Activated CD8-positive, alpha-beta memory T cell treated with anti-CD3 and anti-CD28 coated beads for 24 hours (primary cell): ENCODE measurements at places on chromosomes 16 and 17.

GRCh38 chr16:29126057-29126494 lies 141.2 kb downstream of the LAT start:
- no peak for DNase-seq

DNA sequence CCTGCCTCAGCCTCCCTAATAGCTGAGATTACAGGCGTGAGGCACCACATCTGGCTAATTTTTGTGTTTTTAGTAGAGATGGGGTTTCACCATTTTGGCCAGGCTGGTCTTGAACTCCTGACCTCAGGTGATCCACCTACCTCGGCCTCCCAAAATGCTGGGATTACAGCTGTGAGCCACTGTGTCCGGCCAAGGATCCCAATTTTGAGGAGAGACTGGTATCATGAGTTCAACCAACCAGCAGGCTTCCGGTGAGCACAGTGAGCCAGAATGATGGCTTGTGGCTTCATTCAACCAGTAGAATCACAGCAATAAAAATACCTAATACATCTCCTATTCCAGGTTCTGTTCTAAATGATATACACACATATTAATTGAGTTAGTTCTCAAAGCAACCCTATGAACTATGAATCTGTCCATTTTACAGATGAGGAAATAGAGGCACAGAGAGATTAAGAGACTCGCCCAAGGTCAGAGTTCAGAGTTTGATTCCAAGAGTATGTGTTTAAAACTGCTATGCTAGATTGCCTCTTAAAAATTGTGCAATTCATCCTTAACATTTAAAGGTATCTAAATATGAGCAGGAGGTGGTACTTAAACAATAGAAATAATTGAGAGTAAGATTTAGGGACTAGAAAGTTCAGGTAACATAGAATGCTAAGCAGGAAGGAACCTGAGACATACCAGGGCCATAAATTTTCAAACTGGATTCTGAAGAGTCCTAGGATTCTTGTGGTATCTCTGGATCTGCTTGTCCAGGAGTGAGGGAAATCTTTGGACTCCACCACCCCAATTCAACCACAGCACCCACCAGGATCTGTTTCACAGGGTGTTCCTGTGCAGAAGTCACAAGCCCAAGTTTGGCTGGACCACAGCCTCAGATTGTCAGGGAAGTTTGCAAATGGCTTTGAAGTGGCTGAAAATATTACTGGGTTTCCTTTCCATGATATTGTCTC lies 25.1 kb downstream of the CCDC42 start:
- no peak for DNase-seq

DNA sequence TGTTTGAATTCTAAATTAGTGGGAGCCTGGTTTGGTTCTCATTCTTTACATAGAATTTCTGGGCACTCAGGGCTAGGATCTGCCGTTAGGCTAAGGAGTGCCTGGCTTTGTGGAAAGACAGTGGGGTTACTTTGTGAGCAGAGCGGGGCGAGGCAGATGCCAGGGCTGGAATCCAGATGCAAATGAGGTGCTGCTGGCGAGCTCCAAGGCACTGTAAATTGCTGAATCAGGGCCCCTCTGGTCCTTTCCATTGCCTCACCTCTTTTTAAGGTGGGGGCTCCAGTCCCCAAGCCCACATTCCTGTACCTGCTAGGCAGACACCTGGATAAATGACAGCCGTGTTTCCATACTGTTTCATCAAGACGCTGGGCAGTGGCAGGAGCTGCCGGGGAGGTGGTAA lies 33.8 kb downstream of the PIPOX start:
- DNase-seq = no peak

- DNase-seq = no peak
Measured at GRCh38 chr17:28252436-28252835, 66.6 kb upstream of the TMEM97 start.

DNA sequence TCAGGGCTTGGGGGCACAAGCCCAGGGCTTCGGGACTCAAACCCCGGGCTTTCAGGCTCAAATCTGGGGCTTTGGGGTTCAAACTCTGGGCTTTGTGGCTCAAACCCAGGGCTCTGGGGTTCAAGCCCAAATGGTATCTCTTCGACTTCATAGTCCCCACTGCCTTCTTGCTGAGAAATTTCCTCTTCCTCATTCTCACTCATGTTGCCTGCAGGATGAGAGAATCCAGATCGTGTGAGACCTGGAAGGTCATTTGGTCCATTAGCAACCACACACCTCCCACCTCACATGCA lies 576 bp downstream of the ZNF768 start:
- DNase-seq = no peak

- DNase-seq = no peak
Measured at GRCh38 chr16:86322283-86322682, 188.0 kb upstream of the FOXF1 start.

- DNase-seq = peak; percentile 83
Measured at GRCh38 chr16:11076259-11077018, 132.1 kb downstream of the CLEC16A start.

GRCh38 chr17:41456204-41456603 lies 11.0 kb downstream of the KRT32 start:
- no peak for DNase-seq

DNA sequence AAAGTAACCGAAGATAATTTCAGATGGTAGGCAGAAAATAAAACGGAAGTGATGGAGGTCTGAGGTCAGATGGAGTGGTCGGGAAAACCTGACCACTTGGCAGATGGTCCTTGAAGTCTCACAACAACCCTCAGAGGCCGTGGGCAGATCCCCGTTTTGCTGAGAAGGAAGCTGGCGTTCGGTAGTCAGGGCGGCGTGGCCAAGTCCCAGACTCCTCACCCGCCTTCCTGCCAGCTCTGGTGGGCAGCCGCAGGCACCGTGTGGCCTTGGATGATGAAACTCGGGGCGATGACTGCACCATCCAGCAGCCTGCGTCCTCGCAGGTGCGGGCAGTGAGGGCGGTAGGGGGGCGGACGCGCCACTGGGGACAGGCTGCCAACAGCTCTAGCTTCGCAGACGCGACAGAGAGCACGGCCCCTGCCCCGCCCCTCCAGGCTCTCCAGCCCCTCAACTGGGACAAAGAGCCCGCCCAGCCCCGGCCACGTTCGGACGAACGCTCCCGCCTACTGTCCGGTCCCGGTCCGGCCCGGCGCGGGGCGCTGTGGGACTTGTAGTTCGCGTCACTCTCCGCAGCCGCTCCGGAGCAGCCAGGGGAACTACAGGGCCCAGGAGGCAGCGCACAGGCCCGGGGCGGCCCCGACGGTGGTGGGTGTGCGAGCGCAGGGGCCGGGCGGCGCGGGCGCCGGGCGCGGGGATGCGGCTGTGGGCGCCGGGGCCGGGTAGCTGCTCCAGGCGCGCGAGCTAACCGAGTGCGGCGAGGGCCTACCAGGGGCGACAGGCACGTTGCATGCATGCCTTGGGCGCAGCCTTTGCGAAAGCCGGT lies at the start of gene GPT2:
Gene GPT2, plus strand, starts transcription at position 673 of the 823 bp plus-strand sequence. CDS start 354 bp downstream, outside the sequence.
- peak; percentile 95 for DNase-seq

- DNase-seq = peak; percentile 30
Measured at GRCh38 chr17:31397256-31397939, 5.9 kb downstream of the RAB11FIP4 start.

DNA sequence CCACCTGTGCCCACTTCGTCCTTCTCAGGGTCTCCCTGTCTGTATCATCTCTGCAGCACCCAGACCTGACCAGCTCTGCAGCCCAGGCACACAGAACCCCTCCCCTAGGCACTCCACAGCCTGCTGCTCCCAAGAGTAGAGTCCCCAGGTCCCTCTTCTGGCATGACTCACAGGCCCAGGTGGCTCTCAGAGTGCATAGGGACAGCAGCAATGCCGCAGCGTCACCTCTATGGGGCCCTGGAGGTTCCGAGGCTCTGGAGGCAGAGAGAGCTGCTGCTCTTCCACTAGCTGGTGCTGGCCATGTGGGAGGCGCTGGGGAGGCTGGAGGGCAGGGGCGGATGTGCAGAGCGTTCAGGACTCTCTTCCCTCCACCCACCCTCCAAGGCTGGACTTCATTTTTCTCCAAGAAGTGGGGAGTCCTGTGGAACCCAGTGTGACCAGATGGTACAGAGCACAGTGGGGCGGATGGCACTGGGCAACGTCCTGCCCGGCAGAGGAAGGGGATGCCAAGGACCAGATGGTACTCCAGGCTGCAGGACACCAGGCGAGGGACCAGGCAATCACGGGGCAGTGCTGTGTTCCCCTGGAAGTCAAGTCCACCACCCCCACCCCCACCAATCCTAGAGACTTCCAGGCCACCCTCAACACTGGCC lies 151.7 kb downstream of the RBFOX3 start:
- no peak for DNase-seq

DNA sequence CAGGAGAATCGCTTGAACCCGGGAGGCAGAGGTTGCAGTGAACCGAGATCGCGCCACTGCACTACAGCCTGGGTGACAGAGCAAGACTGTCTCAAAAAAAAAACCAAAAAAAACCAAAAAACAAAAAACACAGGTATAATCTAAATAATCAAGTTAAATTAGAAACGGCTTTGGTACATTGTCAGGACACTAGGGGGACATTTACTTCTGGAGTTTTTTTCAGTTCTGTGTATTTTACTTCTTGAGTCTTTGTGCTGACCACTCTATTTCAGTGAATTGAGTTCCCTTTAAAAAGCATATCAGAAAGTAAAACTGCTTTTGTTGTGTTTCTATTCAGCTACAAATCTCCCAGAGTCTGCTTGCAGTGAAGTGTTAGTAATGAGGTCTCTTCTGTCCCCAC lies 36.3 kb downstream of the DHRS7B start:
- DNase-seq = no peak

GRCh38 chr16:79826732-79827475 lies 226.4 kb upstream of the MAF start:
- DNase-seq = no peak

DNA sequence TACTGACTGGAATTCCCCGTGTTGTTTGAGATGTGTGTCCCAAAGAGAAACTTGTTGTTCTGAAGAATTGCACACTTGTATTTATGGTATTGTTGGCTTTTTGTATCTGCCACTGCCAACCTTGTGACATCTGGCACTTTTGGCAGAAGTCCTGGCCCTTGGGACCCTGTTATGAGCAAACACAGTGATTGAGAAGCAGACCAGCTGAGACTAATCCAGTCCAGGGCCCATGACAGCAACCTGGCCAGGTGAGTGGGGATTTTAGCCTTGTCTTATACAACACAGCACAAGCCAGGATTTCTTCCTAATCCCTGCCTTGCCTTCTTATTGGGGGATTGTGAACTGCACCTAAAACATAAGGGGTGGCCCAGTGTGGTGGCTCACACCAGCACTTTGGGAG lies 80.0 kb downstream of the NTN1 start:
- no peak for DNase-seq

DNA sequence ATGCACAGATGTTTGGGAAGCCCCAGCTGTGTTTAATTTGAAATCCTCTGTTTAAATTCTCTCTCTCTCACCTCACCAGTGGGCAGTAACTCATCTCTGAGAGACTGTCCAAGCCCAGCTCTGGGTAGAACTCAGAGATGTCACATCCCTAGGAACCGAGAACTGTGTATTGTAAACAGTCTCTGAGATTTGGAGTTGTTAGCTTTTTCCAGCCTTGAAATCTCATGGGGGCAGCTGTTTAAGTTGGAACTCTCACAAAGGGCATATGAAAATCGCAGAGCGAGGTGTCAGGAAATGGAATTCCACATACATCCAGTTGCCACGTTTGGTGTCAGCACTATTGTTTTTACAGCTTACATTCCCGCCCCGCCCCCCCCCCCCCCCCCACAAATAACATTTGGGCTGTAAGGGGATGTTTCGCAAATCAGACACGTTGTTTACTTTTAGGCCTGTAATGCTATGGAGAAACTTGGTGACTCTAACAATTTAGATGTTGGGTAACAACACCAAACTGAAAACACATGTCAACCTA lies 34.3 kb downstream of the VPS35L start:
- no peak for DNase-seq

DNA sequence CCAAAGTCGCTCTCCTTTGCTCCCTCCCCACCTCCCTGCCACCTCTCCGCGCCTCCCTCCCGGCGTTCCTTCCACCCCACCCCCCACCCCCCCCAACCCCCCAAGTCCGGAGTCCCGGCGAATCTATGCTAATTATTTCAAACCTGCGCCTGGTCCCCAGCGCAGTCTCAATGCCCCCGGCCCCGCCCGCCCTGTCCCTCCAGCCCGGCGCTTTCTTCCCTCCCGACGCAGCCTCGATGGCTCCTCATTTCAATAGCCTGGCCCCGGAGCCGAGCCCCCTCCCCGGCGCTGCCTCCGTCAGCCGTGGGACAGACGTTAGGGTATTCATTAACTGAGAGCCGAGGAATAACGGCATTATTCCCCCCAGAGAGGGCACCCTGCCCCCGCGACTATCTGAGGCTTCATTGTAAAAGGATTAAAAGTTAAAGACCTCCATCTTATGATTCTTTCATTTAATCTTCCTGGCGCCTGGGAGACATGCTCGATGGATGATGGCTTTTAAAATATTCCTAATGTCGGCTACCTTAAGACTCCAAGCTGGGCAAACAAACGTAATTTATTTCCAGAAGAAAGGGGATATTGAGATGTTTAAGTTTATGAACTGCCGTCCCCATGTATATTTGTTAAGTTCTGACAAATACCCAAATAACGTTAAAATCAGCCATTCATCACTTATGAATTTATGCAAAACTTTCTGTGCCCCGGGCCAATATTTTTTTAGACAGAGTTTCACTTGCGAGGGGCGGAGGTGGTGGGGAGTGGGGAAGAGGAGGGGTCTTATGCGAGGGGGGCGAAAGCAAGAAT lies 3.4 kb downstream of the NOG start:
- DNase-seq = peak; percentile 61

- DNase-seq = no peak
Measured at GRCh38 chr17:57516290-57517230, 228.5 kb downstream of the CCDC182 start.

DNA sequence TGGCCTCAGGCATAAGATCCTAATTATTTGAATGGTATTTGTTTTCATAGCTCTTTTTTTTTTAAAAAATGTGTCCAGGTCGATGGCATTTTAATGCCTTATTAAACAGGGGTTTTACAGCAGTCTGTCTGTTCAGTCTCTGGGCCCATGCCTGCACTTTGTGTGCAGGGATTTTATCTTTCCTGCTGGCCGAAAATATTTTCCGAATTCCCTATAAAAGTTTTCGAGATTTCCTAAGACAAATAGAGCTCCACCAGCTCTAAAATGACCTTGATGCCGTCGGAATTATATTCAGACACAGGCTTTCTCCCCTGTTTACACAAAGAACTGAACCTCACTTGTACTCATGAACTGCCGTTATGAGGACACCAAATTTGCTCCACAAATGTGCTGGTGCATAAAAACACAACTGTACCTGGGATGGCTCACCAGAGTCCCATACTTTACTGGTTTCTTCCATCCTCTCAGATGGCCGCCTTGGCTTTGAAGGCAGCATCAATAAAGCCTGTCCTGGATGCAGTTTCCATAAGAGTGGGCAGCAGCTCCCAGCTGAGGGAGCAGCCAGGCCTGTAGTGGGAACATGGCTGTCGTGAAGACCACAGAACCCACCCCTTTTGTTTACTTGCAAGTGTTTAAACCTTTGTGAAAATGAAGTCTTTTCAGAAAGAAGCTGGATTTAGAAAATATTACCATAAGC lies 44.9 kb downstream of the TBX4 start:
- DNase-seq = no peak

- no peak for DNase-seq
Measured at GRCh38 chr16:22933173-22933572, 119.2 kb downstream of the HS3ST2 start.
